Activated CD4-positive, alpha-beta T cell treated with anti-CD3 and anti-CD28 coated beads, Interleukin-2, amount 10 ng/mL, durations not matched to agents 7 days and 5 days (primary cell): ENCODE measurements at places on chromosomes 1 and 21.

DNA sequence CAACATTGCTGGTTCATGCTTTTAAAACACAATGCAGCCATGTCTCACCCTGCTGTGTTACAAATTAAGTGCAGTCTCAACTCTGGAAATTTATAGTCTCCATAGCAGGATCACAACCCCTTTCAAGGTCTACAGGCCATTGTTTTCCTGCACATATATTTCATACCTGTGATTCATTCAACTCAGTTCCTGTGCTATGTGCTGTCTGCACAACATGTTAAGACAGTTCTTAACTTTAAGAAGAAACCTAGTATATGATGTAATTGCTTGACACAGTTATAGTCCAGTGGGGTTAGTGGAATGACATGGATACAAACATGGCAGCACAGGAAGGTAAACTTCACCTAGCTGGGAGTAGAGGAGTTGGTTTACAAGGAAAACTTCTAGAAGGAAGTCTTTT is 106.4 kb downstream of the IFI44 start:
- H3K27ac ChIP-seq: no peak overlapping the region
- H3K36me3 ChIP-seq: no peaks in the 10 kb centered on the region
- no peaks in the 10 kb centered on the region for H3K4me1 ChIP-seq
- DNase-seq: no peak

DNA sequence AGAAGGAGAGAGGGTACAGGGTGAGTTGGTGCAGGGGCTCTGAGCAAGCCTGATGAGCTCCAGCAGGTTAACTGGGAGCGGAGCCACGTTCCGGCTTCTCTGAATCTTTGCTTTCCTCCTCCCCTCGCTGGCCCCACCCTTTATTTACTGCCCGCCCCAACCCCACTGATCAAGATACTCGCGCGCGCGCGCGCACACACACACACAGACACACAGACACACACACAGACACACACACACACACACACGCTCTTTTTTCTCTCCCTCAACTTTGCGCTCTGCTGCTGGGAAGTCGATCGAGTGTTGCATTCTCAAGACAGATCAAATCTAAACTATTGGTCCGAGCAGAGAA is at the start of gene GRIK1:
TSS of gene GRIK1 (minus strand) at position 73 of the 352 bp plus-strand sequence.
- DNase-seq: no peak
- no peak within 1 kb of the TSS for H3K27ac ChIP-seq
- H3K27me3 ChIP-seq: peaks cover 54% of the 10 kb centered on the region
- H3K4me1 ChIP-seq: peaks cover 4% of the 10 kb centered on the region
- H3K36me3 ChIP-seq: peaks cover 2% of the 10 kb centered on the region
- peak within 1 kb of the TSS; percentile 25 for H3K4me3 ChIP-seq

DNA sequence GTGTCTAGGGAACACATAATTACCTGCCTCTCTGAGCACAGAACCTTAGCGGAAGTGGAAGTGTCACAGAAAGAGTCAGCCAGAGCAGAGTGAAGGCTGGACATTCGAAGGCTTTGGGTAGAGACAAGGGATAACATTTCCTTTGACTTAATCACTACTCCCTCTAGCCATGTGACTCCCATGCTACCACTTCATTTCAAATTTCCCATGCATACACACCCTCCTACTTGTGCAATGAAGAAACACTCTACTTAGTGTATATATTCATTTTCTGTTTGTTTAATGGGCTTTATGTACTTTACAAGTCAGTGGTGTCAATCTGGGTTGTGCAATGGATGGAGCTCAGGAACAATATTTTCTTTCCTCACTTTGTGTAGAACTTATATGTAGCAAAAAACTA is 6.9 kb downstream of the ANKRD35 start:
- no peak overlapping the region for H3K4me3 ChIP-seq
- H3K27ac ChIP-seq: no peak overlapping the region
- no peaks in the 10 kb centered on the region for H3K36me3 ChIP-seq
- no peaks in the 10 kb centered on the region for H3K4me1 ChIP-seq
- DNase-seq: no peak
- H3K27me3 ChIP-seq: peaks cover 36% of the 10 kb centered on the region

GRCh38 chr1:54502342-54502741 is 45.7 kb upstream of the ACOT11 start:
- no peak overlapping the region for H3K27ac ChIP-seq
- peaks cover 10% of the 10 kb centered on the region for H3K4me1 ChIP-seq
- H3K27me3 ChIP-seq: peaks cover 35% of the 10 kb centered on the region

DNA sequence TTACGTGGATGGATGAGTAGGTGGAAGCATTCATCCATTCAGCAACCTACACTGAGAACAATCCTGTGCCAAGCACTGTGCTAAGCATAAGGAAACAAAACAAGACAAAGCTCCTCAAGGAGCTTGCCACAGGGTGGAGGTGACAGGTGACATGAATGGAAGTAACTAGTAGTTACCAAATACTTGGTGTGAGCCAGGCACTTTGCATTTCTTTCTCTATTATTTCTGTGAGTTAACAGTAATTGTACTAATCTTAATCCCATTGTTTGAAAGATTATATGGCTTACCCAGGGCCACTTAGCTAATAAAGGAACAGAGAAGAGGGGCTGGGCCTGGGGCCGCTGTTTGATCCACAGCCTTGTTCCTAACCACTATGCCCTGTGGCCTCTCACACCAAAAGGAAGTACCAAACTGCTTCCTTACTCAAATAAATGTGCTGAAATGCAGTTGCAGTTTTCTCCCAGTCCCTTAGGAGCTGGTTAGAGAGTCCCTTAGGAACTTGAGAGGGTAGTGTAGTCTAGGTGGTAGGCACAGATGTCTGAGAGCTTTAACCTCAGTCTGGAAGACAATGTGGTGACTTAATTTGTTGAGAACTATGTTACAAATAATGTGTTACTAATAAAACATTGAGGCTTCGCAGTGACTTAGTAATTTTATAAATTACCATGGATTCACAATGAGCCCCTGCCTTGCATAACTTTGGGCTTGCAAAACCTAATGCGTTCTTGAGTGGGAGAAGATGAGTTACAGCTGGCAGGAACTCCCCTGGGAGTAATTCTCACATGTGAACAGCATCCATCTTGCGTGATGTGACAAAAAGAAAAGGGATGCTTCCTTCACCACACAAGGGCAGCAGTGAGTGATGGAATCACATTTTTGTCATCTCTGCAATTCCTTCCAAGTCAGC is 69.8 kb downstream of the MPZL1 start:
- H3K36me3 ChIP-seq: no peaks in the 10 kb centered on the region
- no peak for DNase-seq
- H3K27me3 ChIP-seq: no peaks in the 10 kb centered on the region
- H3K4me1 ChIP-seq: peaks cover 3% of the 10 kb centered on the region

DNA sequence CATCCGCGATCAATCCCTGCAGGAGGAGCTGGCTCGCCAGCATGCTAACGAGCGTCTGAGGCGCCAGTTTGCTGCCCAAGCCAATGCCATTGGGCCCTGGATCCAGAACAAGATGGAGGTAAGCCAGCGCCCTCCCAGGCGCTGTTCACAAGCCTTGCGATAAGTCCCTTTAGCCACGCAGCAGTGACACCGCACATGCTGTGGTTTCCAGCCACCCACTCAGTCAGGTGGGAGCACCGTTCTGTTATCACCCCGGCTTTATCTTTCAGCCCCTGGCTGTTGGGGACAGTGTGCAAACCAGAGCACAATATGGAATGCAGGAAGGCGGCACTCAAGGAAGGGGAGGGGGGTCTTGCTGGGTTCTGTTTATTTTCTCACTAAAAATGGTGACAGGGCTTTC is 41.1 kb upstream of the MTR start:
- no peaks in the 10 kb centered on the region for H3K4me1 ChIP-seq
- no peaks in the 10 kb centered on the region for H3K36me3 ChIP-seq
- H3K4me3 ChIP-seq: no peak overlapping the region
- DNase-seq: no peak

- peak overlapping the region; percentile 90 for H3K4me3 ChIP-seq
- peaks cover 54% of the 10 kb centered on the region for H3K4me1 ChIP-seq
- H3K36me3 ChIP-seq: peaks cover 21% of the 10 kb centered on the region
- no peaks in the 10 kb centered on the region for H3K27me3 ChIP-seq
- peak overlapping the region; percentile 98 for H3K27ac ChIP-seq
Measured at GRCh38 chr1:3899754-3900149, 320 bp downstream of the C1orf174 start.

- DNase-seq: peak; percentile 67
- no peaks in the 10 kb centered on the region for H3K4me1 ChIP-seq
- peaks cover 2% of the 10 kb centered on the region for H3K36me3 ChIP-seq
- H3K27ac ChIP-seq: no peak overlapping the region
Measured at GRCh38 chr1:223683586-223684487, 18.3 kb upstream of the CAPN8 start.
